ENCODE measurements at places on chromosomes 2 and 18.

- DNase-seq, result no peak
These were observed 118.8 kb upstream of the DAPL1 start for GRCh38 chr2:158676295-158676694.

GRCh38 chr18:50114448-50114847 is 80.5 kb downstream of the MYO5B start:
- DNase-seq, result no peak

- no peak for DNase-seq
These were observed 9.8 kb upstream of the RAB17 start for GRCh38 chr2:237600205-237600846.

DNA sequence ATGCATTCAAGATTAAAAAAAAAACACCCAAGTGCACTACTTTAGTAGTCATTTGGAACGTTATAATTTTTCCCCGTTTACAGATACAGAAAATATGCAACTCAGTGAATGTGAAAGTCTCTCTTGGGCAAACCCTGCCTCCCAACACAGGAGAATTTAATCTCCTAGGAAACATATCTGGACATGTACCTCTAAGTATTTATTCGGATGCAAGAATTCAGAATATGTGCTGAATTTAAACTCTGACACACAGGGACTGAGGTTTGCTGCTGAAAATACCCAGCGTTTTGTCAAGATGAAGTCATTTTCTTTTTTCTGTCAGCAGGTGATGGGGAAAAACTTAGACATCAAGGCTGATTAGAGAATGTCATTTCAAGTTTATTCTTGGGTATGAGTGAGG is 105.4 kb downstream of the ACKR3 start:
- no peak for DNase-seq

- no peak for DNase-seq
These were observed 424.3 kb downstream of the SLC4A3 start for GRCh38 chr2:220051716-220052115.

DNA sequence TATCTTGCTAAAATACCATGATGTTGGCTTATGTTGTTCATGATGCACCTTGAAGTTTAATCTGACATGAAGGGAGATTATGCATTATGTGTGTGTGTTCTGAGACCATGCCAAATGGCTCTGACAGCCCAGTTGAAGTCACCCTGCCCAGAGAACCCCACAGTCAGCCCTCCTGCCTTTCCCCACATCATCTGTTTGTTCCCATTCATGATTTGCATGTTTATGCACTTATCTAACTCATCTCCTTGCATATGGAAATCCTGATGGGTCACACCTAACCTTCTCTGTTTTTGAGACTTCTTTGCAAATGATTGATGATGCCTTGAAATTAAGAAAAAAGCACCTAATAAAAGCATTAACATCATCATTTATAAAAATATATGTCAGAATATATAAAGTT is 752.2 kb downstream of the GALR1 start:
- no peak for DNase-seq

DNA sequence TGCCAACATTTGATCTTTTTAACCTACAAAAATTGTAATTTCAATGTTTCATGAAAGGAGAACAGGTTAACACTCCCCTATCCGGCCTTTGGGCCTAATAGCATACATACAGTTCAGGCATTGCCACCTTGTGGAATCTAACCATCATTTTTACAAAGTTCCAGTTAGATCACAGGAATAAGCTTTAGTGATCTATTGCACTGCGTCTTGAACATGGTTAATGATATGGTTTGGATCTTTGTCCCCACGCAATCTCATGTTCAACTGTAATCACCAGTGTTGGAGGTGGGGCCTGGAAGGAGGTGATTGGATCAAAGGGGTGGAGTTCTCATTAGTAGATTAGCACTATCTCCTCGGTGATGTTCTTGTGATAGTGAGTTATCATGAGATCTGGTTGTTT is 58.2 kb upstream of the NEUROD1 start:
- no peak for DNase-seq

- no peak for DNase-seq
These were observed 72.5 kb downstream of the COPS8 start for GRCh38 chr2:237158194-237158593.

- DNase-seq, result no peak
These were observed 17.9 kb upstream of the SFXN5 start for GRCh38 chr2:73089270-73090030.

DNA sequence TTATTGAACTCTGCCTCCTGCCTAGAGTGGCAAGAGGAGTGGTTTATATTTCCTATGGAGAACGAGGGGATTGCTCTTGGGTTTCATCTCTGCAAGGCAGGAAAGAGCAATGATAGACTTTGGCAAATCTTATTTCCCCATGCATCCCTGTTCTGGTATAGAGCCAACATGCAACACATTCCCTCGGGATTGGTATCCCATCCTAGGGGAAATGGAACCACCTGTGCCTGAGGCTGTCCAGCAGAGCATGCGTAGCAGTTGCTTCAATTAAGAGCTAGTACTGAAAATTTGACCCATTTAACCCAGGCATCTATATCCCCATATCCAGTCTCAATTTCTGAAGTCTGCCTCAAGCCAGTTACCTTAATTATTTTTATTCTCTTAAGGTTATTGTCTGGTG is 205.3 kb downstream of the KCNS3 start:
- no peak for DNase-seq

GRCh38 chr18:12271376-12272235 is 17.4 kb downstream of the CIDEA start:
- no peak for DNase-seq

DNA sequence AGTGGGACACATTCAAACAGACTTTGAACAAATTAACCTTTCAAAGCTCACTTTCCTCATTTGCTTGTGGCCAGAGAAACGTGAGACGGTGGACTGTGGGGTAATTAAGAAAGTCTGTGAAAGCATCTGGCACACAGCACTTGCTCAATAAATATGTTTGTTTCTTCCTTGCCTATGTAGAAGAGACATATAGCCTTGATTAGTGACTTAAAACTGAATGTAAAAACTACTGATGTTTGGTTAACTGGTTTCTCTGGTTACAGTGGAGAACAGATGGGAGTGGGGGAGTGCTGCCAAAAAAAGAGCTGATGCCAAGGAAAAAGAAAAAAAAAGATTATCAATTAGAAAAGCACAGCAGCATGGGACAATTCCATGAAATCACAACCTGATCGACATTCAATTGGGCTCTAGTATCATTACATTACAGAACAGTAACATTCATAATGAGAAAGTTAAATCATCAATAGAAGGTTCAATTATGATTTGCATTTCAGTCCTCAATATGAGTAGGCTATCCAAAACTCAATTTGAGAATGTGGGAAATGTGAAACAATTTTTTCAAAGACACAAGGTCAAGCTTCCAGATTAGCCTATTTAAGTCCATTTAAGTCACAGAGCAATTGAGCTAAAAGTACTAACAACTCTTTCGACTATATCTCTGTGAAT is 14.7 kb downstream of the CUL3 start:
- DNase-seq, result no peak

Measured in activated T-helper 1 cell treated with anti-CD3 and anti-CD28 coated beads, Interleukin-2, amount 50 U/mL, for 16 hours (primary cell).